ENCODE measurements at places on chromosomes 6 and 20. TPM values are rescaled to one million over a fixed set of nuclear protein-coding genes. Genes with fewer than 3 reads are reported as not detected.

The PARD6B gene
- total RNA-seq, result 0.59 TPM

The KIF6 gene
- 0.55 TPM for total RNA-seq

The GUCA1A gene
- 0.46 TPM for total RNA-seq

The MLN gene
- total RNA-seq, result not detected

The FAM83B gene
- total RNA-seq, result not detected

The CLIC5 gene
- not detected for total RNA-seq

The ZNF318 gene
- total RNA-seq, result 6.5 TPM

The MOG gene
- total RNA-seq, result not detected

The RNASET2 gene
- total RNA-seq, result 34.8 TPM

The TOMM34 gene
- total RNA-seq, result 12.5 TPM

The RIPOR3 gene
- 1.2 TPM for total RNA-seq
